Right lung (tissue), 10 donors: ENCODE measurements at places on chromosomes 6 and 20. TPM values are rescaled to one million over a fixed set of nuclear protein-coding genes. Genes with fewer than 3 reads are reported as not detected.

Gene DPM1
- 56.9 TPM for polyA plus RNA-seq

Gene VSX1
- polyA plus RNA-seq, result not detected

Gene GSTA3
- polyA plus RNA-seq, result 2.5 TPM

Gene FAM50B
- 8.2 TPM for polyA plus RNA-seq

Gene LY6G6C
- polyA plus RNA-seq, result 0.69 TPM

- no peak for DNase-seq
Measured at GRCh38 chr6:137491478-137491877, 2.7 kb downstream of the OLIG3 start.

GRCh38 chr20:51531141-51531710 lies 11.3 kb downstream of the NFATC2 start:
- DNase-seq, result no peak

DNA sequence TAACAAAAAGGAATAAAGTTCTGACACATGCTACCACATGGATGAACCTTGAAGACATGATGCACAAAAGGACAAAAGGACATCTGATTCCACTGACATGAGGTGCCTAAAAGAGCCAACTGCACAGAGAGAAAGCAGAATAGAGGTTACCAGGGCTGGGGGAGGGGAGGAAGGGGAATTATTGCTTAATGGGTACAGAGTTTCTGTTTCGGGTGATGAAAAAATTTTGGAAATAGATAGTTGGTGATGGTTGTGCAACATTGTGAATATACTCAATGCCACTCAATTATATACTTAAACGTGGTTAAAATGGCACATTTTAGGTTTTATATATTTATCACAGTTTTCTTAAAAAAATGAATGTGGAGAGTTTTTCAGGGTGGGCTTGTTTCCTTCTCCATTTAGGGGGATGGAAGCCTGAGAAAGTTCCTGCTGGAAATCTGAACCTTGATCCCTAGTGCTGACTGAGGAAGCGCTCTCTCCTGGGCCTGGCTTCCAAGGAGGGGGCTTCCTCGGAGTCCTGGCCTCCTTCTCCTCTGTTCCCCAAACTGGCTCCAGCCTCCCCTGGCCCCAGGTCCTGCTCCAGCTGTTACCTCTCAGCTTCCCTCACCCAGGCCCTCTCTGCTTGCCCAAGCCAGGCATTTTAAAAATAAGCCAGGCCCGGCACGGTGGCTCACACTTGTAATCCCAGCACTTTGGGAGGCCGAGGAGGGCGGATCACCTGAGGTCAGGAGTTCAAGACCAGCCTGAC lies 79.2 kb downstream of the NOL4L start:
- no peak for DNase-seq

GRCh38 chr6:9766240-9766915 lies 648.5 kb downstream of the TFAP2A start:
- DNase-seq, result no peak

DNA sequence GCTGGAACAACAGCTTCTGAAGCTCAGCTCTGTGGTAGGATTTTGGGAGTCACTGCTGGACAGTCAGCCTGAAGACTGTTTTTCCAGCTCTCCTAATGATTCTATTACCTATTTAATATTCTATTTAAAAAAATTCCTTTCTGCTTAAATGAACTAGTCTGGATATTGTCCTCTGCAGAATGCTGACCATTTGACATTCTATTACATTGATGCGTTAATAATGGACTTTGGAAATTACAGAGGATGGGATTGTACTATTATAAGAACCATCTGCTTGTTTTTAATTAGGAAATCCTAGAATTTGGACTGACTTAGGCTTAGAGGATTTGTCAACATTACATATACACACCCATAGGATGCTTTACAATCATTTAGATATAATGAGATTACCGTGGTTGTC lies 19.7 kb downstream of the LRP11 start:
- no peak for DNase-seq

GRCh38 chr20:16170406-16170971 lies 402.8 kb downstream of the KIF16B start:
- no peak for DNase-seq

DNA sequence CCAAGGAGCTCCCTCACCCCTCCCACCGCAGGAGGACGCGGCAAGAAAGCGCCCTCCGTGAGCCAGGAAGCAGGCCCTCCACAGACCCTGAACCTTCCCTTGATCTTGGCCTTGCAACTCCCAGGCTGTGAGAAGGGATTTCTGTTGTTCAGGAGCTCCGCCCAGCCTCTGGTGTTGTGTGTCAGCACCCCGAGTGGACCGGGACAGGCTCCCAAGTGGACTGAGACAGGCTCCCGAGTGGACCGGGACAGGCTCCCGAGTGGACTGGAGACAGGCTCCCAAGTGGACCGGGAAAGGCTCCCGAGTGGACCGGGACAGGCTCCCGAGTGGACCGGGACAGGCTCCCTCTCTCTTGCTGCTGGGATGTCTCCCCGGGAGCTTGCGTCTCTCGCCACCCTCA lies 9.3 kb upstream of the NTSR1 start:
- no peak for DNase-seq

GRCh38 chr20:24411834-24412216 lies 57.6 kb upstream of the SYNDIG1 start:
- DNase-seq, result no peak

DNA sequence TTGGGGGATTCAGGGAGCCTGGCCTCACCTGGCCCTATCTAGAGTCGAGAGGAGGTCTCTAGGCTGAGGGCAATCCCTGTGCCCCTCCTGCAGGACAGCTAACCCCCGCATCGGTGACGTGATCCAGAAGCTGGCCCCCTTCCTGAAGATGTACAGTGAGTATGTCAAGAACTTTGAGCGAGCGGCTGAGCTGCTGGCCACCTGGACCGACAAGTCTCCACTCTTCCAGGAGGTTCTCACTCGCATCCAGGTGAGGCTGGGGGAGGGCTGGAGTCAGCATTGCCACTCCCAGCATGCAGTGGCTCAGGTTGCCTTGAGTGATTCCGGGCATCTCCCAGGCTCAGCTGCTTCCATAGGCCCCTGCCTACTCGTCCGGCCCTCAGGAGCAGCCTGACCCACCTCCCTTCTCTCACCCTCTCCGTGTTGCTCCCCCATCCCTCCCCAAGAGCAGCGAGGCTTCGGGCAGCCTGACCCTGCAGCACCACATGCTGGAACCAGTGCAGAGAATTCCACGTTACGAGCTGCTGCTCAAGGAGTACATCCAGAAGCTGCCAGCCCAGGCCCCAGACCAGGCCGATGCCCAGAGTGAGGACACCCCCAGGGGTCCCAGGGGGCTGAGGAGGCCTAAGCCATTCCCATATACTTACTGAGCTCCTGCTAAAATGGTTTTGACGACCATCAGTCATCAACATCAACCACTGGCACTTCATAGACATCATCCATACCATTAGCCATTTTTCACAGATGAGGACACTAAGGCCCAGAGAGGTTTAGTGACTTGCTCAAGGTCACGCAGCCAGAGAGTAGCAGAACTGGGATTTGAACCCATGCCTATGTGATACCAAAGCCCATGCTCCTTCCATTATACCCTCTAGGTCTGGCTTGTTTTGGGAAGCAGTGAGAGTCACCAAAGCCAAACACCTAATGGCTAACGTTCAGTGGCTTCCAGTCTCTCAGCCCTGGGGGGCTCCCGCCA lies 8.3 kb downstream of the FGD2 start:
- DNase-seq, result no peak

DNA sequence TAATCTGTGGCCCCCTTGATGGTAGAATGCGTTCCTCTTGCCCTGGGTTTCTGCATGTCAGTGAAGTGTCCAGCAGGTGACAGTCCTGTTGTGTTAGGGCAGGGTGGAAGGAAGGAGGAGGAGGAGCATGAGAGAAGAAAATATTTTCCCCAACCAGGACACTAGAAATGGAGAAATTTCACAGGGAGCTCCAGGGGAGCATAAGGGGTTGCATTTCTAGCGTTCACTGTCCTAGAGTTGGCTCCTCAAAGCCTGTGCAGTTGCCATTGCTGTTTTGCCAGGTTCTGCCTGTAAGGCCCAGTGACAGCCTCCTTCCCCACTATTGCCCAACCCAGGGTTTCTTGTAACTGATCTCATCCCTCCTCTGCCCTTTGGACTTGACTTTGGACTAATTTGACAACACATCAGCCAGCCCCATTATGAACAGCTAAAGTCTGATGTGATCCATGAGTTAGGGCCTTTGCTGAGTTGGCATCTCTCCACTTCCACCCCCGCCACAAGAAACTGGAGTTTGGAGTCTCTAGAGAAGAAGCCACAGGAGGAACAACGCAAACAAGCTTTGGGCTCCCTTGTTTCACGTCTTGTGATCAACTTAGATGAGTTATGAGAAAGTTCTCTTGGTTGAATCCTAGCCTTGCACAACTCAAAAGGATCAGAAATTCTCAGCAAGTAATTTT lies 14.0 kb upstream of the FAM50B start:
- no peak for DNase-seq
